ENCODE measurements at places on chromosomes 1 and 21.
A peak's percentile ranks its signal among the peaks of the same experiment; 100 is the strongest.

GRCh38 chr1:77126307-77126706, 92.9 kb downstream of the PIGK start:
- DNase-seq, result peak; percentile 40

DNA sequence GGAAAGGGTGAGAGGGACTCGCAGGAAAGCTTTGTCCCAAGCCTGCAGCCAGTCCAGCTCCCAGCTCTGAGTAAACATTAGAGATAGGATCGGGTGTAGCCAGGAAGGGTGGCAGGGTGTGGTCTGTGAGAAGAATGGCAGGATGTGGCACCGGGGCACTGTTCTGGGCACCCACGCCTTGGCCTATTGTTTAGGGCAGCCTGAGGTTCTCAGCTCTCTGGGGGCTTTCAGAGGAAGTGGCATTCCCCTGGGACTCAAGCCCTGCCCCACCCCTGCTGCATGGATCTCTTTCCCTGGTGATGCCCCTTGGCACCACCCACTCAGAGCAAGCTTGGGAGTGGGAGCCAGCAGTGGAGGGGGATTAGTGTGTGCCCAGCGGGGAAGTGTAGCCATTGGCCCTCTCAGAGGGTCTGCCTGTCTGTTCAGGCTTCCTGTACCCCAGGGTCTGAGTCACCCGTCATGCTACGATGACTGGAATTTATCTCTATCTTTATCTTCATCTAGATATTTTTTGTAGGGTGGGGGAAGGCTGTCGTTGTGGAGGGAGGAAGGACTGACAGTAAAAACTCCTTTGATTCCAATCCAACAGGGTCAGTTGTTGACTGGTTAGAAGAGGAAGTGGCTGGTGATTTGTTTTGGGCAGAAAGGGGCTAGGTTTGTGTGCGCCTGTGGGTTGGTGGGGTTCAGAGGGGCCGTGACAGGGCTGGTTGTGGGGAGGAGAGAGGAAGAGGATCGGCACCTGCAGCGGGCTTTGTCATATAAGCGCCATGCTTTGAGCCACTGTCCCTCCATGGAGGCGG, 31.6 kb downstream of the SOX13 start:
- DNase-seq, result no peak

GRCh38 chr1:111361761-111362160, 65.8 kb downstream of the OVGP1 start:
- DNase-seq, result no peak

GRCh38 chr21:44911384-44912157, 9.1 kb downstream of the ITGB2 start:
- DNase-seq, result no peak

DNA sequence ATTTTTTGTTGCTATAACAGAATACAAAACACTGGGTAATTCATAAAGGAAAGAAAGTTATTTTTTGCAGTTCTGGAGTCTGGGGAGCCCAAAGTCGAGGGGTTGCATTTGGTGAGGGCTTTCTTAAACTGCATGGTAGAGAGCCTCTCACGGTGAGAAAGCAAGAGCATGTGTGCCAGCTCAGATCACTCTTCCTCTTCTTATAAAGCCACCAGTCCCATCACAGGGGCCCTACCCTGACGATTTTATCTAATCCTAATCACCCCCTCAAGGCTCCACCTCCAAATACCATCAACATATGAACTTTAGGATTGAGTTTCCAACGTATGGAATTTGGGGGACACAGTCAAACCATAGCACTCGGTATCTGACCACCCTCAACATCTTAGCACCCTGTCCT, 1.0 kb upstream of the STRIP1 start:
- DNase-seq, result no peak

- DNase-seq, result no peak
These were observed 90.3 kb downstream of the SCMH1 start for GRCh38 chr1:41151846-41152245.

GRCh38 chr1:116938216-116938615, 28.5 kb downstream of the PTGFRN start:
- DNase-seq, result no peak

GRCh38 chr1:20719871-20720620, 2.2 kb upstream of the KIF17 start:
- no peak for DNase-seq

DNA sequence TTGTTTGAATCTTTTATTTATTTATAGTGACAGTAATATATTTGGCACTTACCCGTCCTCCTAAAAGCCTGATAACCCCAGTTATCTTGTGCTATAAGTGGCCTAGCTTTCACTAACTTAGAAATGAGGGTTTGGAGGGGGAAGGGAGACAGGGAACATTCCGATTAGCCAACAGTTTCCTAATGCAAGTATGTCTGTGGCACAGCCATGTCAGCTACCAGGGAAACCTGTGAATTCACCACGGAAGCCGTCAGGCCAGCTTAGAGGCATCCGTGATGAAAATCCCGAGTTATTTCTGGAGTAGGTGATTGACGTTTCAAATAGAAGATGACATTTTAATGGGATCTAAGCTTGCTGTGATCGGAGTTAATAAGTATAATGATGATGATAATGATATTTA, 39.4 kb upstream of the BCL10 start:
- DNase-seq, result no peak

DNA sequence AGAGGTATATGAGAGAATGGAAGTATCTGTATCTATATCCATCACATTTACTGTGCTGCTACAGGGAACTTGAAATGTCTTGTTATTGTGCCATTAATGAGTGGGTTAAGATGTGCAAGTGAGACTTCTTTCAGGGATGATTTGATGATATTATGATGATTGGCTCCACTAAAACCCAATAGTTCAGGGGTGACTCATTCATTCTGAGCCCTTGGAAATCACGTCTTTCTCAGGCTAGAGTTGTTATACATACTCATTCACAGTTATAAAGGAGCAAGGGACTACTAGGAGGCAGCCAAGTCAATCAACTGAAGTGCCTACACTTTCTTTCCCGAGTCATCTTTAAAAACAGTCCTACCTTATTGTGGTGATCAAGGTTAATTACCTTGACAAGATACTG, 1109.8 kb upstream of the B3GALT2 start:
- DNase-seq, result no peak

DNA sequence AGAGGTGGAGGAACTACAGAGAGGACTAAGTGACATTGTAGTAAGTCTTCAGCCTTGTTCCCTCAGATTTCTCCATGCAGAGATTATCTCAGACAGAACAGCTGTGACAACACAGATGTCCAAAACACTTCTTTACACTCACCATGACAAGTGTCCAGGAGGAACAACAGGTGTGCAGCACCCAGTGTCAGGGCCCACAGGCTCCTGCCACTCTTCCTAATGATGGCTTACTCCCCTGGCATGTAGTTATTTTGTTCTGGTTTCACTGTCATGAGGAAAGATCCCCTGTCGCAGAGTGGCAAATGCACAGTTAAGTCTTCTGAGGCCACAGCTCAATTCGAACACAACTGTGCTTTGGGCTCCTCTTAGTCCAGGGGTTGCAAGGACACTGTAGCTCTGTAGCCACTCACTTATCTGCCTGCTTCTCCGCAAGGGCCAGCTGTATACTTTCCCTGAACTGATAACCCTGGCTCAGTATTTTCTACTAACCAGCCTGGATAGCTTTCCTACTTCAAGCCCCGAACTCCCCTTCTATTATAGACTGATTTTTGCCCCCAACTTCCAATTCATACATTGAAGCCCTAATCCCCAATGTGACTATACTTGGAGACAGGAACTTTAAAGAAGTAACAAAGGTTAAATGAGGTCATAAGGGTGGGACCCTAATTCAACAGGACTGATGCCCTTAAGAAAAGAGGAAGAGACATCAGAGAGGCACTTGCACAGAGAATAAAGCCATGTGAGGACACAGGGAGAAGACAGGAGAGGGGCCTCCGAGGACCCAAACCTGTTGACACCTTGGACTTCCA, 11.1 kb downstream of the PDZK1 start:
- no peak for DNase-seq

GRCh38 chr21:32719085-32719484, 8.7 kb downstream of the SYNJ1 start:
- DNase-seq, result no peak

- peak; percentile 12 for DNase-seq
These were observed 52.5 kb downstream of the ANGPTL1 start for GRCh38 chr1:178818416-178818815.

GRCh38 chr1:13675151-13675651, 24.8 kb upstream of the PRDM2 start:
- peak; percentile 95 for DNase-seq

DNA sequence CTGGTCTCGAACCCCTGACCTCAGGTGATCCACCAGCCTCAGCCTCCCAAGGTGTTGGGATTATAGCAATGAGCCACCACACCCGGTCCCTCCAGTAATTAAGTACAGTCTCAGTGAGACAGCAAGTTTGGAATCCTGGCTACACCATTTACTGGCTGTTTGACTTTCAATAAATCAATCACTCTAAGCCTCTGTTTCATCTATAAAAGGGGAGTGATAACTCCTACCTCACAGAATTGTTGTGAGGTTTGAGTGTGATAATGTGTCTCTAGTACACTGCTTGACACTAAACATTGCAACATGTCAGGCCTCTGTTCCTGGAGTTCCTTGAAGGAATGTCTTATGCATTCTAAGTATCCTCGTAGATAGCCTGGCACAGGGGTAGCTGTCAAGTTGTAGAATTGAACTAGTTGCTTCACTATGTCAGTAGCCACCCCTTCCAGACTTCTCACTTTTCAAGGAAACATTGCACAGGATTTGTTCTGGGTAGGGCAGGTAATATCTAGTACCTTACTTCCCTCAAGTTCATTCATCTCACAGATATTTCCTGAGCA, 12.4 kb downstream of the ENTREP3 start:
- no peak for DNase-seq

DNA sequence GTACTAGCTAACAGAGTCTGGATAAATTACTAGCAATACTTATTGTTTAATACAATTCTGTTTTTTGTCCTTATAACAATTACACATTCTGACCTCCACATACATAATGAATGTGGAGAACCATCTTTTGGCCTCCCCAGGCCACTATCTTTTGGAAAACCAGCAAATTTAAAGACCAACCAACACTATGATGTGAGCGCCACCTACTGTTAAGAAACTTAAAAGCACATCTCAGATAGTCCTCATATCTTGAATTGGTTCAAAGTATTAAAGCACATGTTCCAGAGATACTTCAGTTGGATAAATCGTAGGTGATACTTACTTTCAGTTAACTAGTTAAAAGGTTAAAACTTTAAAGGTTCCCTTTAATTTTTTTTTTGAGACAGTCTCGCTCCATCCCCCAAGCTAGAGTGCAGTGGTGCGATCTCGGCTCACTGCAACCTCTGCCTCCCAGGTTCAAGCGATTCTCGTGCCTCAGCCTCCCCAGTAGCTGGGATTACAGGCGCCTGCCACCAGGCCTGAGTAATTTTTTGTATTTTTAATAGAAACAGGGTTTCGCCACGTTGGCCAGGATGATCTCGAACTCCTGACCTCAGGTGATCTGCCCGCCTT, 29.3 kb upstream of the USP1 start:
- DNase-seq, result no peak

DNA sequence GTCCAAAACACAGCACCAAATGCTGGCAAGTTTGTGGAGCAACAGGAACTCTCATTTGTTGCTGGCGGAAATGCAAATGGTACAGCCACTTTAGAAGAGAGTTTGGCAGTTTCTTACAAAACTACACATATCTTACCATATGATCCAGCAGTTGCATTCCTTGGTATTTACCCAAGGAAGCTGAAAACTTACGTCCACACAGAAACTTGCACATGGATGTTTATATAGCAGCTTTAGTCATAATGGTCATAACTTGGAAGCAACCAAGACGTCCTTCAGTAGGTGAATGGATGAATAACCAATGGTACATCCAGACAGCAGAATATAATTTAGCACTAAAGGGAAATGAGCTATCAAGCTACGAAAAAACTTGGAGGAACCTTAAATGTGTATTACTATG, 66.4 kb downstream of the MARK1 start:
- DNase-seq, result no peak

DNA sequence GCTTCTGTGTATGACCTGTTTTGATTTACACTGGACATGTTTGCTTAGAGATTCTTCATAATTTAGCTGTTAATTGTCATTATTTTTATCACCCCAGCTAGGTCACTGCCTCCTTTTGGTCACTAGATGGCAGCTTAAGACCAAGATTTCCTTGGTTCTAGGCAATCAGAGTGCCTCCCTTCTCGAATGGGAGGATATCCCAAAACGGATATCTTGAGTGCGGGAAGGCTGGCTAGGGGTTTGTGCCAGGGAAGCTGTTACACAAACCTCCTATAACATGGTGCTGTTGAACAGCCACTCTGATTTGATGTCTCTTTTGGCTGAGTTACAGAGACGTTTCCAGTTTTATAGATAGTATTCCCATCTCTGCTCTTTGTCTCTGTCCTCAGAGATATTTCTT, 283.5 kb downstream of the S1PR1 start:
- no peak for DNase-seq

GRCh38 chr1:204711947-204712701, 26.6 kb upstream of the LRRN2 start:
- no peak for DNase-seq

DNA sequence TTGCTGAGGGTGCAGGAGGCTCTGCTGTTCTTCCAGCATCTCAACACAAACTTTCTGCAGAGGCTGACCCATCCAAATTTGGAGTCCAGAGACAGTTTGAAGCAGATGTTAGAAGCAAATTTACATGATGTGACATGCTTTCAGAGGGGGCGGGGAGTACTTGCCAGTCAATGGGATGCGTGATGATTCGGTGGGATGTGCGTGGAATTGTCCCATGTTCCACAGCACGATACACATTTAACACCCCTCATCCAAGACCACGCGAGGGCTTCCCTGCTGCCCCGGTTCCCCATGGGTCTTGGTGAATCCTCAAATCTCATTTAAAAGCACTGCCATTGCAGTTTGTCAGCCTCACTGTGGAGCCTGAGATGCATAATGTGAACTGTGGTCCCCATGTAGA, 78.6 kb upstream of the TLR5 start:
- DNase-seq, result no peak

GRCh38 chr1:184567637-184568036, 180.8 kb downstream of the C1orf21 start:
- DNase-seq, result peak; percentile 42

DNA sequence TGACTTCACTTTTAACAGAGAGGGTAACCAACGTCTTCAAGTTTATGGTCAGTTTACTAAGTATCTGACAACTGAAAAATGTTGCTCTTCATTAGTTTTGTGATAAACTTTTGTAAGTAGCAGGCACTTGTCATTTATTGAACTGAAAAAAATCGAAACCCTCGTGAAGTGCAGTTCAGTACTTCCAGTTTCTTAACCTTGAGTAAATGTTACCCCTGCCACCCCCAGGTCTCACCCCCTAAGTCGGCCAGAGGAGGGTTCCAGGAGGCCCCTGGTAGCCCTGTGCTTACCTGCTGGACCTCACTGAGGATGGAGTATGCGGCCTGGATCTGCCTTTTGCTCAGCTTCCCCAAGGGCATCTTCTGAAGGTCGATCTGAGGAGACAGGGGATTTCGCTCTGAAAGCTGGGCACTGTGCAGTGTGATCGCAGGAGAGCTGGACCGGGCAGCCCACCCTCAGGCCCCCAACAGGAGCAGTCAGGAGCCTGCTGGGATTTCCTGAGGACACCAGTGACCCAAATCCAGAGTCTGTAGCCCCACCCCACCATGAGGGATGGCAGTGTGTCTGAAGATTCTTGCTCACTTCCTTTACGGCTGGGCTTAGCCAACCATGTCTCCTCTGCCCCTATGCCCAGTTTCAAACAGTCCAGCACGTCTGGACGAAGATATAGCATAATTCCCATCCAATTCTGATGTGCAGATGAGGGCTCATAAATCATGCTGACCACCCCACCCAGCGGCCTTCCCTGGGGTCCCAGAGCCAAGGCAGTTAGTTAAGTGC, 37.6 kb downstream of the PARP1 start:
- no peak for DNase-seq

GRCh38 chr1:65881067-65881594, 88.4 kb downstream of the PDE4B start:
- DNase-seq, result no peak

GRCh38 chr21:44271558-44272283, 10.0 kb upstream of the DNMT3L start:
- no peak for DNase-seq
